ENCODE measurements at places on chromosomes 11 and 22.

DNA sequence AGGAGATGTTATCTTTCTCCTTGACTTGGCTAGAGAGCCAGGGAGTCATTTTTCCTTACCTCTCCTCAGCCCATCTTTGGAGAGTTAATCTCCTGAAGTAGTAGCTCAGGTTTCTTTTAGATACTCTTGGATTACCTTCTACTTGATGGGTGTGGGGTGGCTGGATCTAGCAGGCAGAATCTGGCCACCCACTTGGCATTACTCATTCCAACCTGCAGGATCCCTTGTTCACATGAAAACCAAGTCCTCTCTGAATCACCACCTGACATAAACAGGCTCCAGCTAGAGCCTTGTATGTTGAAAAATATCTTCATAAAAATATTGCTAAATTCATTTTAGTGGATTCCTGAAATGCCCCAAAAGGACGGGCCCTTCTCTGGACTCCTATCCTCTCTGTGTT lies 250.6 kb upstream of the PLET1 start:
- DNase-seq = no peak

DNA sequence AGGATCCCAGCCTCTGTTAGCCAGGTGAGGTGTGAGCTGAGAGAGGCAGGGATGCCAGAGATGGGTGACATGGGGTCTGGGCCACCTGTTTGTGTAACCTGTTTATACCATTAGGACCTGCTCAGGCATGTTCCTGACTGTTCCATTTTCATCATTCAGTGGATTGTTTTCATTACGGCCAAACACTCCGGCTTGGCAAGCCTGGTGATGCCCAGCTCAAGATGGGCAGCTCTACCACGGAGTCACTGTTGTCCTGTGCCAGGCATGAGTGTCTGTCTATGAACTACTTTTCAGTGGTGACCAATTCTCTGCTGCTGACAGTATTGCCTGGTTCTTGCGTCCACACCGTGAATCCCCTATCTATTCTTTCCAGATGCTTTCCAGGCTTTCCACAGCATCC lies 71.5 kb upstream of the SLC22A12 start:
- no peak for DNase-seq

DNA sequence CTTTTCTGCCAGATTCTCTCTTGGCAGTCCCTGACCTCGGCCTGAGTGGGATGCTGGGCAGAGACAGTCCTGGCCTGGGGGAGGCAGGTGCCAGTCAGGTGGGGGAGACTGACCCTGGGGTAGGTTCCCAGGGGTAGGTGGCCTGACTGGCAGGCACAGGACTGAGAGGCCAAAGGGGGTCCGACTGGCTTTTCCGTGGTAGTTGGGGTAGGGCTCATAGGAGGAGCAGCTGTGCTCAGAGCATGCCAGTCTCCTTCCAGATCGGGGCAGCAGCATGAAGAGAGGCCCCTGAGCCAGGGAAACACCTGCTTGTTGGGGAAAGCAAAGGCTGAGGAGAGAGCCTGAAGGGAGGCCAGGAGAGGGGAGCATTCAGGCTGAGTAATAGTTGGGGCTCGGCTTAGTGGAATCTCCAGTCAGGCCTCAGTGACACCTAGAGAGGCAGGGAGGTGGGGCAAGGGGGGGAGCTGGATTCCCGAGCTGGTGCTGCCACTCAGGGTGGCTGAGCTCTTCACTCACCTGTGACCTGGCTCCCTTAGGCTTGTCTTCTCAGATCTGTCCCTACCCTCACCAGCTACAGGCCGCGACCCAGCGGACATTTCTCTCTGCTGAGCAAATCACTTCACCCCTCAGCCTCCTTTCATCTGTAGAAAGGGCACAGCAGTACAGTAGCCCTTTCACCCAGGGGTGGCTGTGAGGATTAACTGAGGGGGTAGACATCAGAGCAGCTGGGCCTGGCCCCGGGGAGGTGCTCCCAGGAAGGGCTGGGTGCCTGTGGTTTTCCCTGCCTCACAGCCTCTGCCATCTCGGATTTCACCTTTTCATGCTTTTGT lies 26.2 kb downstream of the MCM5 start:
- no peak for DNase-seq

DNA sequence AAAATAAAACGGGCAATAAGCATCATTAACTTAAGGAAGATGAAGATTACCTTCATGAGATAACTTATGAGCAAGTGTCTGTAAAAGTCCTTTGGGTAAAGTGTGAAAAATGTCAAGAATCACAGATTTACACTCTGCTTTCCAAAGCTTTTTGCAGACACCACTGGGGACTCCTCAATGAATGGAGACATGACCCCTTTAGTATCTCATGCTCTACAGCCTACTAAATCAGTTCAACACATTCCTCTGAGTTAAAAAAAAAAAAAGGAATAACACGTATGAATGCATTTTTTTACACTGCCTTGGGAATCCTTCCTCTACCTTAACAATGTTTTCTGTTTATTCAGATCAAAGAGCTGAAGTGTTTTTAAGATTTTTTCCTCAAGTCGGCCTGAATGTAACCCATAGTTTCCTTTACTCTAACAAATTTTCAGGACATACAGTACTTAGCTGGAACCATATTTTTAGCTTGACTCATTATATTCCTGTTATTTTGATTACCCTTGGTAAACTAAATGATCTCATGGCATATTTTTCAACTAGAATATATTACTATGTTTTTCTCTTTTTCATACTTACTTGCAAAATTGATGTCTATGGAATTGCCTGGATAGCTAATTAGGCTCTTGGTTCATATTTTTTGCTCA lies 25.9 kb upstream of the RAB30 start:
- DNase-seq = no peak

DNA sequence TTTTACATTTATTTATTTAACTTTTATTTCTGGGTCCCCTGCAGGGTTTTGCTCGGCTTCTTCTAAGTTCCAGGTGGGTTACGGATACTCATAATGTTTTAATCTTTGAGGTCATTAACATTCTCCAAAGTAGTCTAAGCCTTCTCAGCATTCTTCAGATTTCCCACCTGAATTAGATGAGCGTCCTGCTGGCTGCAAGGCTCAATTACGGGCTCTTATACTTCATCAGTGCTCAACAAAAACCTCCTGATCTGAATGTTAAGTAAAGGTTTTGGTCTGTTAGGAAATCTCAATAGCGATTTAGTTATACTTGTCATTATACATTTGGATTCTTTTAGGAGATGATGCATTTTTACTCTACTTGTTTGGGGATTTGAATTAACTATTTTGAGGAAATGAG lies 27.3 kb upstream of the NFRKB start:
- DNase-seq = no peak

GRCh38 chr22:44450503-44450902 lies 47.5 kb downstream of the RTL6 start:
- no peak for DNase-seq

DNA sequence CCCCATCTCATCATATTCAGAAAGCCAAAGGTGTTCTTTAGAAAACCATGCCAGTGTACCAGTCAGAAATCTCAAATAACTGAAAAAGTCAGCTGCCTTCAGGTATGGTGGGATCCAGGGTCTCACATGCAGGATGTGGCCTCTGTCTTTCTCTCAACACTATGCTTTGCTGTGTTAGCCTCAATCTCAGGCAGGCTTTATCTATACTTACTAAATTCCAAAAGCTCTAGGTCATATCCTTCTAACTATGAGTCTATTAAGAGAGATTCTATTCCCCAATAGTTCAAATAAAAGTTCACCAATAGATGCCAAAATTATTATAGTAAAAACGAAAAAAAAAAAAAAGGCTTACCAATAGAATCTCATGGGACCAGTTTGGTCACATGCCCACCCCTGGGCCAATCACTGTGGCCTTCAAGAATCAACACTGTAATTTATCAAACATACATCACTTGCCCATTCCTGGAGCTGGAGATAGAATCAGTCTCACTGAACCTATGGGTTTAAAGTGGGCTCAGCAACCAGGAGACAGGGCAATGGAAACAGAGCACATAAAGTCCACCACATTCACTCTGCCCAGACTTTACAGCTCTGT lies 38.0 kb upstream of the APLNR start:
- DNase-seq = no peak

GRCh38 chr11:77519847-77520246 lies 46.0 kb upstream of the PAK1 start:
- no peak for DNase-seq

GRCh38 chr11:12642040-12642439 lies 32.2 kb upstream of the TEAD1 start:
- DNase-seq = no peak

GRCh38 chr11:101770648-101771047 lies 144.2 kb upstream of the CEP126 start:
- DNase-seq = no peak

GRCh38 chr11:79675081-79675480 lies 234.3 kb upstream of the TENM4 start:
- no peak for DNase-seq

DNA sequence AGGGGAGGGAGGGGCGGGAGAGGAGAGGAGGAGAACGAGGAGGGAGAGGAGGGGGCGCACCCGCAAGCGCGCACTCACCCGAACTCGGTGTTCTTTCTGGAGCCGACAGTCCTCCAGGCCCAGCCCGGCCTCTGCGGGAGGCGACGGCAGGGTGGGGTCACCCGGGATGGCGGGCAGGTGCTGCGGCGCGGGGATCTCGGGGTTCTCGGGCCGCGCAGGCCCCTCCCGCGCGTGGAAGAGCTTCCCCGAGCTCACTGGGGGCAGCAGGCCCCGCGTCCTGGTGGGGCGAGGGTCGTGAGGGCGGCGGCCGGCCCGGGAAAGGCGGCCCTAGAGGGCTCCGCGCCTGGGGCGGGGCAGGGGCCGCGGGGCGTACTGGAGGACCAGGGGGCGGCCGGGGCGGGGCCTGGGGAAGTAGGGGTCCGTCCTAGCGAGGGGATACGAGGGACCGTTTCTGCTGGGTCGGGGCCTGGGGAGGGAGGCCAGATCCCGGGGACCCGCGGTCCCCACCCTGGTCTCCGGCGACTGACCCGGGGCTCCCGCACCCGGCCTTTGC lies 5.2 kb downstream of the LMNTD2 start:
- DNase-seq = no peak

GRCh38 chr11:65425105-65425970 lies 2.7 kb downstream of the NEAT1 start:
- peak; percentile 77 for DNase-seq

DNA sequence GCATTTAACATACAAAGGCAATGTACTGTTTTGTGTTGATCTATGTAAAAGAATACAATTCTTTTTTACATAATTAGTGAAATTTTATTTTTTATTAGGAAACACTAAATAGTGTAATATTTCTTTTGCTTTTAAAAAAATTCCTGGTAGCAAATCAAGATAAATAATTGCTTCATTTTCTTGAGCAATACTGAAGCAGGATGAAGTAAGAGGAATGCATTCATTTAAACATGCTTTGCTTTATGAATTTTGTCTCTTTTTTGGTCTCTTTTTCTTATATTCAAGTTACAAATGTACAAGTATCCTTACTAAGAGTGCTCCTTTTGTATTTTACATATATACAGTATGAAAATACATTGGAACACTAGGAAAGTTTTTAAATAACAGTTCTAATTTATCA lies 144.4 kb upstream of the TEAD1 start:
- no peak for DNase-seq

DNA sequence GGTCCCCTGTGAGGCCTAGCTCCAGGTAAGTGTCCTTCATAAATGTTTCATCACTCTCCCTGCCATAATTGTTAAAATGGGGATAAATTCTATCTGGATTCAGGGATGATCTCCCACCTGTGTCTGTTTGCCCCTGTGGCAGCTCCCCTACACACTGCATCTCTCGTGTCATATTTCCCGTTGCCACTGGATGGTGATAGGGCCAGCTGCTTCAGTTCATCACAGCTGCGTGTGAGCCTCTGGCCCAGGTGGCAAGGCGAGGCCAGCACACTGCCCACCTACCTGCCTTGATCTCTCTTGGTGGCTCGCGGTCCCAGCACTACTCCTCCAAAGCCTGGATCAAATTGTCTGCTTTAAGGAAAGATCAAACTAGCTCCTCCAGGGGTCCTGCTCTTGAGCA lies 187.4 kb downstream of the GRIK4 start:
- no peak for DNase-seq

DNA sequence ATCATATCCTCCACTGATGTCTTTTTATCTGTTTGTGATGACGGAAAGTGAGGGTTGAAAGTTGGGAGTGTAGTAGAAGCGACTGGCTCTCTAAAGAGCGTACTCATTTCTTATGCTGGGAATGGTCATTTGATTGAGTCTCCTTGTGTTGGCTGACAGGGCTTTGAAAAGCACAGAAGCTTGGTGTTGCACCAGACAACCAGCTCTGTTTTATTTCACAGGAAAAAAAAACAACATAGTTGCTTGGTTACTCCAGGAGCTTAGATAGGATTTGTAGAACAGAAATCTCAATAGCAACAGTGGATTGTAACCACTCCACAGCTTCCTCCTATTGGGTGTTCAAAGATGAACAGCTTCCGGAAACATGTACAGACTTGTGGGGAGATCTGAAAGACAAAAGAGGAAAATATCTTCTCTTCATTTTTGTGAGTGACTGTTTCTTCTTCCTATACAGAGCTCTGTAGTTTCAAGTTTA lies 2.7 kb downstream of the RBM14 start:
- DNase-seq = no peak

GRCh38 chr11:58576887-58577471 lies 1.3 kb upstream of the LPXN start:
- DNase-seq = no peak

DNA sequence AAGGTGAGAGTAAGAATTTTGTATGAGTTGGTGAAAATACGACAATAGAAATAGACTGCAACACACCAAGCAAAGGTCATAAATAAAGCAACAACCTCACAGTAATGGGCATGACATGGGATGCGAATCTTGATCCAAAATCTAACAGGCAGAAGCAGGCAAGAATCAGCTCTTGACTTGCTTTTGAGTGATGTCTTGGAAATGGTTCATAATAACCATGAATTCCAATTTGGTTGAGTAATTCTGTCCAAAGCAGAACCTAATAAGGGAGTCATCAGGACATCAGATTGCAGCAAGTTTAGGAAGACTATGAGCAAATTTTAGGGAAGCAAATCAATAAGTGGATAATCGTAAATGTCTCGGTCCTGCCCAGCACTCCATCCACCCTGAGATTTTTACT lies 224.0 kb upstream of the ISX start:
- no peak for DNase-seq

DNA sequence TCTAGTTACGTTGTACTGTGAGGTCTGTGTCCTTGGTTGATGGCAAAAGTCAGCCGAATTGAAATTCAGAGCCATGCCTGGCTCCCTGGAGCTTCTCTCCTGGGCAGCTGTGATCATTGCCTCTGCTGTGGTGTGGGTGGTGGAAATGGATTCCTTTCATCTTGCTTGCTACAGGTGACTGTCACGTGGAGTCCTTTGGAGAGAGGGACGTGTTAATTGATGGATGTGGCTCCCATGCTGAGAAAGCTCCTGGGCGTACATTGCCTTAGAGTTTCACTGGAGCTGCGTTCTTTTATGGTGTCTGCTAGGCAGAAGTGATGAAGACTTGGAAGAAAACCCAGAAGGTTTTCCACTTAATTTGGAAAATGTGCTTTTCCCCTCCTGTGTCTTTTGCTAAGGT lies 41.9 kb upstream of the PPP6R3 start:
- DNase-seq = no peak

DNA sequence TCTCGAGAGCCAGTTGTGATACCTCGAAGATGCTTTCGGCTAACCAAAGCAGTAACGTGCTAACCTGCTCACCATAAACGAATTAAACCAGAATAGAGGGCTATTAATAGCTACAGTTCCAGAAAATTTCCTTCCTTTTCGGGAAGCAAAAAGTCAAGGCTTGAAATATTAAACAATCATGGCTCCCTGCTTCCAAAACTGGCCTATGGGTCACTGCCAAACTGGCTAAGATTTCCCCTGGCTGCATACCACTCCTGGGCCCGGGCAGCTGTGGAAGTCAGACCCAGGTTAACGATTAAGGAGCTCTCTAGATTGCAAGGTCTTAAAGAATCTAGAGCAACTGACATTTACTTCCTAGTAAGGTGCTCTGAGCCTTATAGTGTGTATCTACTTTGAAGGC lies 1.7 kb downstream of the AMOTL1 start:
- DNase-seq = no peak
